ENCODE measurements at places on chromosomes 16 and 17.

GRCh38 chr17:58565389-58566311 lies 51.2 kb upstream of the MTMR4 start:
- DNase-seq: no peak

DNA sequence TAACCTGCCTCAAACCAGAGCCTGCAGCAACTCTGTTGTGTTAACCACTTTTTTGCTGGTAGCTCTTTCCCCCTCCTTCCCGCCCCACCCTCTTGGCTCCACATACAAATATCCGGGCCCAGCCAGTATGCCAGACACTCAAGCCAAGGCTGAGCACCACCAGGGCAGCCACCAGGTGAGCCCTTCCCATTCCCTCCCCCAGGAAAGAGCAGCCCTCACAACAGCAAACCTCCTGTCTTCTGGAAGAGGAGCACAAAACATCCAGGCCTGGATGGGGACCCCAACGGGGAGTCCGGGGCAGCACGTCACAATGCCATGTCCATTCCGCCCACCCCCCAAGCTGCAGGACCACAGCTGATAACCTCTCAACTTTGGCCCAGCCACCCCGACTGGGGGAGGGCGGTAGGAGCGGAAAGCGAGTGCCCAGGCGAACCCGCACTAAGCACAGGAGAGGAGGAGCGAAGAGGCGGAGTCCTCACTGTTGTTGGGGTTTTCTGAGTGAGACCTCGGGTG lies 757 bp downstream of the ORMDL3 start:
- no peak for DNase-seq

DNA sequence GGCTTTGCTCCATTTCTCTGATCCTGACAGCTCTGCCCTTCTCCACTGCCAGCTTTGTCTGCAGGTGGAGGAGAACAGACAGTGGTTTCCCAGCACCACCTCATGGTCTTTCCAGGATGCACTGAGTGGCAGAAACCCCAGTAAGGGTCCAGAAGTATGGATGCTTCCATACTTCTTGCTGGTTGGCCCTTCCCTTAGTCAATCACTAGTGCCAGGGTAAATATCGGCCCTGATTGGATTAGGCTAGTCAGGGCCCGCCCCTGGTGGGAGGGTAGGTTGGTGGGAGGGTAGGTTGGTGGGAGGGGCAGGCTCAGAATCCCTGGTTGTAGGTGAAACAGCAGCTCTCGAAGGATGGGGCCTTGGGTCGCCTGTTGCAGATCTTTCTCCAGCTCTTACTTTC lies 10.2 kb downstream of the RNF213 start:
- DNase-seq: no peak

DNA sequence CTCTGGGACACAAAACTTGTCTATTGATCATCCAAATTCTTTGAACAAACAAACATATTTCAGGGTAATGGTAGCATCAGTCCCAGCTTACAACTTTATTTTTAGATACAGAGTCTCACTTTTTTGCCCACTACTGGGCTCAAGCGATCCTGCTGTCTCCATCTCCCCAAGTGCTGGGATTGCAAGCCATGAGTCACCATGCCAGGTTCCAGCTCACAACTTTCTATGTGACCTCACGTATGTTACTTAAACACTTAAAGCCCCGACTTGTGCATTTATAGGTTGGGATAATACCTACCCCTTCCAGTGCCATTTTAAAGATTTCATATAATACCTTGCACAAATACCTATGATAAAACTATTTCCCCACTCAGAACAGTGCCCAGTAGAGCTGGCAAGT lies 42.0 kb upstream of the KSR1 start:
- no peak for DNase-seq

- DNase-seq: no peak
Measured at GRCh38 chr16:49608098-49608497, 234.5 kb downstream of the C16orf78 start.

DNA sequence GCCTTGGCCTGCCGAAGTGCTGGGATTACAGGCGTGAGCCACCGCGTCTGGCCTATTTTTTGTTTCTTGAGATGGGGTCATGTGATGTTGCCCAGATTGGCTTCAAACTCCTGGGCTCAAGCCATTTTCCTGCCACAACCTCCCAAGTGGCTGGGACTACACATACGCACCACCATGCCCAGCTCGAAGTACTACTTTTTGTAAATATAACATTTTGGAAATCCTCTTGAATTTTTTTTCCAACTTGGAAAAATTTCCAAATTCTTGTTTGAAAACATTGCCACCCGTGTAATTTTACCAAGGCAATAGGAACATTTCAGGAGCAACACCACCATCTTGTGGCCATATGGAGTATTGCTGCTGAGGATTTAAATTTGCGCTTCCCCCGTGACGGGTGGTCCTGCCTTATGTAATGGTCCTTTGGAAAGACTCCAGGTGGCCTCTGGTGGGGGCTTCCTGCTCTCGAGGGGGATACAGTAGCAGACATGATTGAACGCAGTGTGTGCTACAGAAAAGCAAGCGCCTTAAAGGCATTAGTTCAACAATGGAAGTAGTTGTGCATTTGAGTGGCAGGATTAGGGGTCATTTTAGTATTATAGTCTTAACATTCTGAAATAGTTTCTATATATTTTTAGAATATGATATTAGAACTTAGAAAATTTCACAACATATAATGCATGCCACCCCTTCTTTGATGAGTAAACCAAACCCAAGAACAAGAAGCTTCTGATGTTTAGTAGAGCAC lies 8.0 kb downstream of the FLYWCH1 start:
- peak; percentile 46 for DNase-seq

DNA sequence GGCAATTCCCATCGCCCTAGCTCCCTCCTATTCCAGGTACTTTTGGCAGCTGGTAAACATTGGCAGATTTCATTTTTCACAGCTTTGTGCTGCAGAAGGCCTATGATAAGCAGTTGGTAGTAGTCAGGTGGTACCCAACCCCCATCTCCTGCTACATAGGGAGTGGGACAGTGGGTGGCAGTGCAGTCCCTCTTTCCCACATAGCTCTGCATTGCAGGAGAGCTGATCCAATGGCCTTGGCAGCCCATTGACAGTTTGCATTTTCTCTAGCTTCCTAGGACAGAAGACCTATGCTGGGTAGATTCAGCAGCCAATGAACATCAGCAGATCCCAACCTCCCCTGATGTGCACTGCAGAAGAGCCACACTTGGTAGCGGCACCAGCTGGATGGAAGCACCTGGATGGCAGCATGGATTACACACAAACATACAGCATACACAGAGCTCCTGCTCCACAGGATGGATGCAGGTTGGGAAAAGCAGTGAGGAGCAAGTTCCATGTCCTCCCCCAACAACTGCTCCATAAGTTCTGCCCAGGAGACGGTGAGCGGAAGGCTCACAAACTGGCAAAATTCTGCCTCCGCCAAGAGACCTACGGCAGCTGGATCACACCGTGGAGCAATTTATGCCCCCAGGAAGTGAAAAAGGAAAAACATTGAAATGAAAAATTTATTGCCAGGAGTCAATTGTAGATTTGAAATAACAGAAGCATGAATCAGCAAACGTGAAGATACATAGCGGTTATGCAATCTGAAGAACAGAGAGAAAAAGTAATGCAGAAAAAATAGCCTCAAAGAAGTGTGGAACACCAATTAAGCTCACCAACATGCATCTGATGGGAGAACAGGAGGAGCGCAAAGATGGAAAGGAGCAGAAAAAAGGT lies 95.7 kb downstream of the CACNG1 start:
- DNase-seq: peak; percentile 48

GRCh38 chr17:49646391-49647255 lies 31.3 kb downstream of the SPOP start:
- peak; percentile 86 for DNase-seq

DNA sequence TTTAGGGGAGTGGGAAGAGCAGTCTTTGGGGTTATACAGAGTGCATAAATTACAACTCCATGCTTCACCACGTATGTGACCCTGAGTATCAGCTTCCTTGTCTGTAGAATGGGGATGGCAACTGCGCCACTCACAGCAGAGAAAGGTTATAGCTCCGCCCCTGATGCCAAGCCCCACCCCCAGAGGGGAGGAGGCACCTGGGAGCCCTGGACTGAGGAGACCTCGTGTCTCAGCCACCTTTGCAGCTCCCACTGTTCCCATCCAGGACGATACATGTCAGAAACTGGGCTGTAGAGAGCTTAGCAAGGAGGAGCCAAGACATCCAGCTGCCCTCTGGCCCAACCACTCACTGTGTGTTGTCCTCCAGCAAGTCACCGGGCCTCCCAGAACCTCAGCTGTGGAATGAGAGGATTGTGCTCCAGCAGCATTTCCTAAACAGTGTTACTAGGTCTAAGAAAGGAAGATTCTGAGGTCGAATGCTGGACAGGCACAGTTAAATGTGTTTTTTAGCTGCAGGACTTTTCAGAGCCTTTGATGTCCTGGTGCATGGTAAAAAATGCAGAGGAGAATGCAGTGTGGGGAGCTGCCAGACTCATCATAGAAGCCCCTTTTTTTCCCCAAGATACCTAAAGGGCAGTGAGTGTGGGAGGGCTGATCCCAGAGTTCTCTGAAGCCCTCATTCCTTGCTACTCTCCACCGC lies 49.4 kb downstream of the BEAN1 start:
- DNase-seq: no peak

DNA sequence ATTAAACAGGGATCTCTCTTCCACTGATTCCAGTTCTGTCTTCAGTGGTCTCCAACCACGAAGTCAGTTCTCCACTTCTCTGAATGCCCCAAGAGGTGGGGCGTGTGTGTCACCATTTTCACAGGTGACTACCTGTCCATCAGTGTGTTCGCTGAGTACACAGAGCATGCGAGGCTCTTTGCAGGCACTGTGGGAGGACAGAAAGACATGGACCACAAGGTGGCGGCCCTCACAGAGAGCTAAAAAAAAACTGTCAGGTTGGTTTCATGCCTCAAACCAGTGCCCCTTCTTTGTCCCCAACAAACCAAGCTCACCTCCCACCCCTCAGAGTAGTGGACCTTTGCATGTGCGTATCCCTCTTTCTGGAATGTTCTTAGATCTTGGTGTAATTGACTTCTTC lies 13.8 kb downstream of the EMP2 start:
- no peak for DNase-seq

- DNase-seq: no peak
Measured at GRCh38 chr17:77544347-77545110, 403.8 kb downstream of the SEC14L1 start.

DNA sequence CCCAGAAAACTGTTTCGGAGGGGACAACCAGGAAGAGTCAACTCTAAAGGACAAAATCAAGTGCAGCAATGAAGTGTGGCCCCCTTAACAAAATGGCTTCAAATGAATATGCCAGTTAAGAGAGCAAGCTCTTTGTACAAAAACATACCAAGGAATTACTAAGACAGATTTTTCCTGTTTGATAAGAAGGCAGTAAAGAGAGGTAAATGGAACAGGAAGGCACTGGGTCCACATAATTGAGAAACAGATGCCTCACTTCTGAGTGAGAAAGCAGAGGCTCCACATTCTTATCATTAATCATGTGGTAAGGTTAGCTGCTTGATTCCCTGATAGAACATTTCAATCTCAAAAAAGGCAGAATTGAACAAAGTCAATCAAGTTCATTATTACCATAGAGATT lies 44.9 kb downstream of the MBTD1 start:
- DNase-seq: no peak

DNA sequence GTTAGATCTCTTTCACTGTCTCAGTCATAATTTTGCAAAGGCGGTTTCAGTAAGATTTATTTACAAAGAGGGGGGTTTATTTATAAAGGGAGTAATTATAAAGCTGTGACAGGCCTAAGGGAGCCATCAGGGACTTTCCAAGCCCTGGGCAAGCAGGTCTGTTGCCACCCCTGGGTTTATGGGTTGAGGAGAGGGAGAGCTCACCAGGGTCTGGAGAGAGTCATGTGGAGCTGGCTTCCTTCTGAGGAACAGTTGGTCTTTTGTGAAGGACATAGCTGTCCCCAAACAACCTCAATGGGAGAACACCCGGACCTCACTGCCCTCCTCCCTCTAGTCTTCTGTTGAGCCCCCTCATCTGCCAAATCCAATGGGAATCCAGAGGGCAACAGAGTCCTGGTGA lies 9.8 kb downstream of the ITGAM start:
- DNase-seq: no peak

- DNase-seq: no peak
Measured at GRCh38 chr17:65364438-65364837, 197.0 kb downstream of the AXIN2 start.

DNA sequence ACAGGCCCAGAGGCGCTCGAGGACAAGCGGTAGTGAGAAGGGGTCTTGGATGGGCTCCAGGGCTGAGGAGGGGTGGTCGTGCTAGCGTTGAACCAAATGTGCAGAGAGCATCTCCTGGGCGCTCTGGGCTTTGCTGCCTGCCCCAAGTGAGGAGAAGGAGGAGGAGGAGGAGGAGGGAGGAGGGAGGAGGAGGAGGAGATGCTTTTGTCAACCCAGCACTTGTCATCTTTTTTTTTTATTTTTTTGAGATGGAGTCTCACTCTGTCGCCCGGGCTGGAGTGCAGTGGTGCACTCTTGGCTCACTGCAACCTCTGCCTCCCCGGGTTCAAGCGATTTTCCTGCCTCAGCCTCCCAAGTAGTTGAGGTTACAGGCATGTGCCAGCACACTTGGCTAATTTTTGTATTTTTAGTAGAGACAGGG lies 59.8 kb downstream of the PGS1 start:
- no peak for DNase-seq

DNA sequence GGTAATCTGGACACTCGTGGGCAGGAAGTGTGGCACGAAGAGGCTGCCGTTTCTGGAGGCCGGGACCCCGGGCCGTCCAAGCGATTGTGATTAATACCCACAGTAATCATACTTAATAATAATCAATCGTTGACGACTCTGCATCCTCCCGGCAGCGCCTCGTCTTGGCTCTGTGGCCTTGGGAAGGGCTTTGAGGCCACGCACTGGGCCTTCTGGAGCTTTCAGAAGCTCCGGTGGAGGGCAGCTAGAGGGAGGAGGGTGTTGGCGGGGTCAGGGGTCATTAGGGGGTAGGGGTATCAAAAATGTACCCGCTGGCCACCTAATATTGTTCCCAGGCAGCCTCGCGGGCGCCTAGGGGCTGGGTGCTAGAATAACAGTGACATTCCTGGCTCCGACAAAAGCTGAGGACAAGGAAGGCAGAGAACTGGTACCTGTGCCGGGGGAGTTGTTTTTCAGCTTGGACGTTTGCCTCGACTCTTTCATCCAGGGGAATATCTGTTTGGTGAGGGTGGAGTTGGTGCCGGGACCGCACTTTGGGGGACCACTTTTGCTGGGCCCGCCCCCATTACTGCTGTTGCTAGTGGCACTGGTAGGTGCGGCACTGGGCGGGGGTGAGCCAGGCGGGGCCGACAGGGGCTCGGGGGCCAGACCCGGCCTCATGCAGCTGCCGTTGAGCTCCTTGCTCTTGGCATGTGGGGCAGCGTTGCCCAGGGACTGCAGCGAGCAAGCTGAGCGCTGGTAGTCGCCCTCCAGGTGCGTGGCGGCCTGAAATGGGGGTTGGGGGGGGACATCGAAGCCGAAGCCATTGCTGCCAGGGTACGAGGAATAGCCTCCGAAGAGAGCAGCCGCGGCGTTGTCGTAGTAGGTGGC lies 6.9 kb upstream of the HOXB2 start:
- DNase-seq: no peak
